MG63 (cell line): ENCODE measurements at places on chromosomes 5 and 9. TPM values are rescaled to one million over a fixed set of nuclear protein-coding genes. Genes with fewer than 3 reads are reported as not detected.

GRCh38 chr5:78751872-78752271 is 103.3 kb upstream of the LHFPL2 start:
- no peak for DNase-seq

- no peak for DNase-seq
Measured at GRCh38 chr9:70772601-70773000, 348.8 kb downstream of the TRPM3 start.

PCDHGA10 gene
- 1.0 and 1.2 TPM in 2 replicates for total RNA-seq

LHX3 gene
- not detected in 2 replicates for total RNA-seq

- no peak for DNase-seq
Measured at GRCh38 chr5:132853323-132853722, 12.9 kb downstream of the GDF9 start.

- no peak for DNase-seq
Measured at GRCh38 chr9:87708986-87709728, 16.8 kb upstream of the CTSL start.

MARVELD2 gene
- not detected in 2 replicates for total RNA-seq

DNA sequence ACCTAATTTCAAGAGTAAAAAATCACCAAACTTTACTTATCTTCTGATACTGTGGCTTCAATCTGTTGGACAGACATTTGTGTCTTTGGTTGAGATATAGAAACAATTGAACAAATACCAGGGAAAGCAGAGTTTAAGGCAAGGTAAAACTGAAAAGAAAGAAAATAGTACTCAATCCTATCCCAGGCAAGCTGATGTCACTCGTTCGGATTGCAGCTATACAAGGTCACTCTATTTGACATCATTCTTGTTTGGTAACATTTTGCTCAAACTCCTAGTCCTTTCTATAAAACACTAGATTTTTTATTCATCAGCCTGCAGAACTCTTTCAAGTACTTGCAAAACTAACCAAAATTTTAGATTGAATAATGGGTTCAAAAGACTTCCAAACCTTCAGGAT is 91.9 kb upstream of the ANKRD55 start:
- DNase-seq: no peak

- no peak for DNase-seq
Measured at GRCh38 chr5:131719564-131719963, 77.3 kb downstream of the FNIP1 start.

- peak; percentile 22 for DNase-seq
Measured at GRCh38 chr5:172334196-172334595, 50.6 kb upstream of the UBTD2 start.

DNA sequence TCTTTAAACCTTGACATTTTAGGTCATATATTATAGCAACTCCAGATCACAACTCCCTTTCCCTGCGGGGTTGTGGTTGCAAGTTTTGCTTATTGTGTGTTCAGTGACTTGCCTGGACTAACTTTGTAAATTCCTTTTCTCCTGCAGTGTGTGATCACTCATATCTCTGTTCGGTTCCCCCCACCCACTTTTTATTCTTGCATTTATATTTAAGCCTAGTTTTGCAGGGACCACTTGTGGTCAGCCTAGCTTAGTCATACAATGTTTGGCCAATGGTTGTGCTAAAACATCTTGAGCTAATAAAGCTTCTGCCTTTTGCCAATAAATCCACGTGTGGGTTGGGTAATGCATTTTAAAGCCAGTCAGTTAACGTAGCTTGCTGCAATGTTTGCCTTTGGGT is 146.5 kb upstream of the IRX4 start:
- DNase-seq: peak; percentile 47

DNA sequence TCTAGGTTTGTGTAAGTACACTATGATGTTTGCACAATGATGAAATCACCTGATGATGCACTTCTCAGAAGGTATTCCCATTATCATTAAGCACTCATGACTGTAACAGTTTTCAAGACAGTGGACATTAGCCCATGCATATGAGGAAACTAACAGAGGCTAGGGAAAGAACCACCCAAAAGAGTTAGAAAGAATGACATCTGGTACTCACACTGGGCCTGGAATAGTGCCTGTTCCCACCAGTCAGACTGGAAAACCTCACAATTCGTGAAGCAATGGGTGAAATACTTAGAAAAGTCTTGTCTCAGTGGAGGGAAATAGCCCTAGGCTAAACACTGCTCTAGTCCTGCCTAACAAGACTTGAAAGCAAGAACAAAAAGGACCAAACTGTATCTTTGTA is 117.4 kb upstream of the GDNF start:
- DNase-seq: no peak

- DNase-seq: no peak
Measured at GRCh38 chr5:164097749-164098148, 592.3 kb downstream of the MAT2B start.

- no peak for DNase-seq
Measured at GRCh38 chr9:113641100-113641885, 177.8 kb downstream of the RGS3 start.

- DNase-seq: no peak
Measured at GRCh38 chr5:158731014-158731413, 368.7 kb downstream of the EBF1 start.

LSM11 gene
- 3.9 and 4.3 TPM in 2 replicates for total RNA-seq

FCN1 gene
- total RNA-seq: not detected in 2 replicates

DNA sequence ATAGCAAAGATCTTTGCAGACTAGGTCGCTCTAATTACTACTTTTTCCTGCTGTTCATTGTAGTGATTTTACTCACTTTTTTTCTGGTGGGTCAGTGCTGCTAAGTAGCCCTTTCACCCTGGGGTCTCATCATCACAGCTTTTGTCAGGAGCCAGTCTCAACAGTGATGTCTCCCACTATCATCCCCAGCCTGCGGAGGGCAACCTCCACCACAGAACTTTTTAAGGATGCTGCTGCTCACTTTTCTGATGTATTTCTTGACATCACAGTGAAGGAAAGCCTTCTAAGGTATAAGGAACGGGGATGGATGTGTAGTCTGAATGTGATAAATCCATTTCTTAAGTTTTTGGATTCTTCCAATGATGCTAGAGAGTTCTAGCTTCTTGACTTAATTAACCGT is 242.5 kb upstream of the RIOK2 start:
- DNase-seq: no peak

PCDHGB6 gene
- not detected in 2 replicates for total RNA-seq

GRCh38 chr9:12170456-12170855 is 522.7 kb upstream of the TYRP1 start:
- DNase-seq: no peak

GRCh38 chr9:4600368-4600767 is 61.7 kb upstream of the PLPP6 start:
- DNase-seq: no peak

SHOC1 gene
- not detected in 2 replicates for total RNA-seq
